ENCODE measurements at places on chromosomes 7 and 10.

- DNase-seq, result no peak
Measured at GRCh38 chr7:22115689-22116088, 170.0 kb upstream of the CDCA7L start.

GRCh38 chr10:15751046-15751445 is 31.3 kb upstream of the ITGA8 start:
- DNase-seq, result no peak

- DNase-seq, result no peak
Measured at GRCh38 chr7:24786306-24786705, 29.0 kb upstream of the GSDME start.

DNA sequence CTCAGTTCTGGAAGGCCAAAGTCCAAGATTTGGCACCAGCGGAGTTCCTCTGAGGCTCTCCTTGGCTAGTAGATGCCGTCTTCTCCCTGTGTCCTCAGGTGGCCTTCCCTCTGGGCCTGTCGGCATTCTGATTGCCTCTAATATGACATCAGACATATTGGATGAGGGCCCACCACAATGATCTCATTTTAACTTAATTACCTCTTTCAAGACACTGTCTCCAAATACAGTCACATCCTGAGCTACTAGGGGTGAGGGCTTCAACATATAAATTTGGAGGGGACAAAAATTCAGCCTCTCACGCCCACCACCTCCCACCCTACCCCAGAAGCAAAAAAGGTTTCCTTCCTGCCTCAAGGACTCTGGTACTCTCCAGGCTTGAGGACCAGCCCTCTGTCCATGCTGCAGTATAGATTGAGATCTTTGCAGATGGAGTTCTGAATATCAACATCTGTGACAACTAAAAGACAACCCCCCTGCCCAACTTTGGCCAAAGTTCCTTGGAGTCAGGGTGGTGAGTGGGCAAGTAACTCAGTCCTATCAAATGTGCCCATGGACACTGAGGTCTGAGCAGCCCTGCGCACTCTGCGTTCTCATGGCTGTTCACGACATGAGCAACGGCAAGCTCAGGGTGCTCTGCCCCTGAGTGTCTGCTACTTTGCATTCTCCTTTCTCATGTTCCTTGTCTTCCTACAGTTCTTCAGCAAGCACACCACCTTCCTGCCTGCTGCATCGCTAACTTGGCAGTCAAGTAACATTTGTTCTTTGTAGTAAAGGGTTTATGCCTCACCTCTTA is 11.5 kb downstream of the TMEM176B start:
- DNase-seq, result no peak

GRCh38 chr10:119241066-119241465 is 33.7 kb downstream of the GRK5 start:
- DNase-seq, result no peak

GRCh38 chr7:131934452-131934851 is 378.0 kb upstream of the PODXL start:
- no peak for DNase-seq

- DNase-seq, result no peak
Measured at GRCh38 chr7:53383131-53383530, 347.7 kb downstream of the POM121L12 start.

GRCh38 chr10:109591601-109592000 is 331.7 kb downstream of the XPNPEP1 start:
- DNase-seq, result no peak

DNA sequence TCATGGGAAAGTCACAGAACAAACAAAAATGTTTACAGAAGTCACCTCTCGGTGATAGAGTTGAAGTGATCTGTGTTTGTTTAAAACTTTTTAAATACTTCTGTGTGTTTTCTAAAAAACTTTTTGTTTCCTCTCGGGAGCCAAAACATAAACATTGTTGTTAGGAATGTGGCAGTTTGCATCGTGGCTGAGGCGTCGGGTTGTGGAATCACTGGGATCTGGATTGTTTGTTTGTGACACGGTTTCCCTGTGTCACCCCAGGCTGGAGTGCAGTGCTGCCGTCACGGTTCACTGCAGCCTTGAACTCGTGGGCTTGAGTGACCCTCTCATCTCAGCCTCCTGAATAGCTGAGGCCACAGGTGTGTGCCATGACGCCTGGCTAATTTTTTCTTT is 29.0 kb upstream of the SUN1 start:
- peak; percentile 29 for DNase-seq

Data from AG08396 (cell line).